Non-pigmented ciliary epithelial cell (primary cell): ENCODE measurements at places on chromosomes 12 and 14.

- DNase-seq = peak; percentile 90
Measured at GRCh38 chr14:100416921-100417860, 94.1 kb downstream of the SLC25A47 start.

DNA sequence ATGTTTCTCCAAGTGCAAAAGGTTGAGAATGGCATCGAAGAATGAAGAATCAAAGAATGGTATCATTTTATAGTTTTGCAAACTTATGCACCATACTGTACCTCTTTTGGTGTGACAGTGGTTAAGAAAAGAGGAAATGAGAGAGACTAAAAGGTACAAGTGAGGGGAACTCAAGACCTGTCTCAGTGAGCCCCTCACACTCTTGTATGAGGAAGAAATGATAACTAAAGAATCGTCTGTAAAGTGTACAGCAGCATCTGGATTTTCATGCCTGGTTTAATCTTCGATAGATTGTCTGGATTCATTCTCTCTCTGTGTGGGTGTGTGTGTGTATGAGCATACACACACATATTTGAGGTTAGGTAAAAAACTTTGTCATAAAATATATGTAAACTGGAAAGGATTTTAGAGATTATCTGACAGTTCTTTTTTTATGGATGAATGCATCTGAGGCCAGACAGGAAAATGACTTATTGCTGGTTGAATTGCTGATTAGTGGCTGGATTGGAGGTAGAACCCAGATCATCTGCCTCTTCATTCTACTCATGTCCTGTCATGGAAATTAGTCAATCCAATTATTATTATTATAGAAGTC lies 16.0 kb upstream of the SLC38A2 start:
- DNase-seq = peak; percentile 78

DNA sequence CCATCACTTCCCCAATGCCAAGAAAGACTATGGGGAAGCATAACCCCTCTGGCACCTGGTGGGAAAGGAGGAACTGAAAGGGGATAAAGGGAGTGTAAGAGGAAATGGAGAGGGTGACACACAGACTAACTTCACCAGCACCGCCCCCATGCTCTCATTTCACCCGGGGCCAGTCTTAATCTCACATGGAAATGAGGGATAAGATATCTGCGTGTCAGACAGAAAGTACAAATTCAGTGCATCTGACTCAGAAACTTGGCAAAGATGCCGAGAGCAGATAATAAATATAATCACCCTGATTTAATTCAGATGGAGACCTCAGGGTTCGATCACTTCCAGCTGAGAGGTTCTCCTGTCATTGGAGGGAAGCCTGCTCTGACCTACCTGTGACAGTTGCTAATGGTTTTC lies 191.6 kb downstream of the DUSP6 start:
- peak; percentile 74 for DNase-seq

DNA sequence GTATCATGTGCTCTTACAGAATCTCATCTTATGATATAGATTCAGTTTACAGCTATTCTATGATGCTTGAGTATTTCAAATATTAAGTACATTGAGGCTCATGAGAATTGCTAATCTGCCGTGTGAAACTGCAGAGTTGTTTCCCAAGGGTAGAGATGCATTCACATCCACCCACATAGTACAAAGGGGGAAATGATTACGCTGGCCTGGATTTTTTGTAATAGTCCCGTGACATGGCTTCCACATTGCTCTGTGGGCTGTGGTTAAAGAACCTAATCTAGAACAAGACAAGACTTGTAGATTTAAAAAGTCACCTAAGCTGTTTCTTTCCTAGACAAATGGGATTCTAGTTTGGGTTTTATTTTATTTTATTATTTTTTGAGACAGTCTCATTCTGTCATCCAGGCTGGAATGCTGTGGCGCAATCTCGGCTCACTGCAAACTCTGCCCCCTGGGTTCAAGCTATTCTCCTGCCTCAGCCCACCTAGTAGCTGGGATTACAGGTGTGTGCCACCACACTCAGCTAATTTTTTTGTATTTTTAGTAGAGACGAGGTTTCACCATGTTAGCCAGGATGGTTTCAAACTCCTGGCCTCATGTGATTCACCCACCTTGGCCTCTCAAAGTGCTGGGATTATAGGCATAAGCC lies 13.0 kb upstream of the RIOX1 start:
- no peak for DNase-seq

- DNase-seq = no peak
Measured at GRCh38 chr12:47207340-47207717, 127.6 kb upstream of the AMIGO2 start.

DNA sequence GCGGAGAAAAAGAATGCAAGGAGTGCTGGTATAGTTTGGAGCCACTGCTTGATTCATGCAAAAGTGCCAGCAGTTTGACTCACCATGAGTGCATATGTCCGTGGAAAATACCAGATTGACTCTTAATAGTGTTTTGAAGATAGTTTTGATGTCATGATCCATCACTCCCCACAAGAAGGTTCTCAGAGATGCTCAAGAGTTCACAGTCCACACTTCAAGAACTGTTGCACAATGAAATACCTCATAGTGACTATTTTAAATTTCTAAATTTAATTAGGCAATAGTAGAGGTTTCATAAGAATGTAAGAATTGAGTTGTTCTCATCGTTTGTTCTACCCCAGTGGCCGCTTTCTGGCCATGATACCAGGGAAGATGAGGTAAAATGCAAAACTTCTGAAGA lies 286.6 kb upstream of the RGS6 start:
- DNase-seq = no peak

- DNase-seq = no peak
Measured at GRCh38 chr12:53466640-53467039, 14.7 kb downstream of the PCBP2 start.
